Spleen (tissue), 13 donors: ENCODE measurements at places on chromosomes 5 and 9.

DNA sequence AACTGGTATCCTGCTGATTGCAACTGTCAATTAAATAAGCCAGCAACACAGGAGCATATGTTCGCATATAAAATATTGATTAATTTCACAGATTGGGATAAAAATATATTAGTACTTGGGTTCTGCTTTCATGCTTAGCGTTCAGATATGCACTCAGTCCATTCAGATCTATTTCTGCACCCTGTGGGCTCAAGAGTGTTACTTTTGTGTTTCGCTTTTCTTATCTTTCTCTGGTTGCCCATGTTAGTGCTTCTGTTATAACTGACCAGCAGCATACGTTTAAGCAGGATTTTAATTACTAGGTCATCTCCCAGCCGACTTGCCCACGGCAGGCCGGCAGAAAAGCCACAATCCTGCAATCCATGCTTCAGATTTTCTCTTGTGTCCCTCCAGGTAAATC is 289.1 kb downstream of the EBF1 start:
- DNase-seq, result no peak

DNA sequence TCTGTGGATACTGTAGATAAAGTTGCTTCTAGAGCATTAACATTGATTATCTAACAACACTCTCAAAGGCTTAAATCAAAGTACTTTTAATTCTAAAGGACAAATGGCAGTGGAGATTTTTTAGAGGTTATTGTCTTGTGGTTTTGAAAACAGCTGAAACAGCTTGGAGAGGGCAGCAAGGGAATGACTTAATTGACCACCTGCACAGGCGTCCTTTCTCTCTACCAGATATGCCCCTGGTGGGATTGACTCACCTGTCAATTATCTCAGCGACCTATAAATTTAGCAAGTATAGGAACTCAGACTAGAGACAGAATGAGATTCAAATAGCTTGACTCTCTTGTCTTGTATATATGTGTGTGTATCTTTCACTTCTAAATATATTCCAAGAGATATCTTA is 13.5 kb downstream of the ARL14EPL start:
- no peak for DNase-seq

DNA sequence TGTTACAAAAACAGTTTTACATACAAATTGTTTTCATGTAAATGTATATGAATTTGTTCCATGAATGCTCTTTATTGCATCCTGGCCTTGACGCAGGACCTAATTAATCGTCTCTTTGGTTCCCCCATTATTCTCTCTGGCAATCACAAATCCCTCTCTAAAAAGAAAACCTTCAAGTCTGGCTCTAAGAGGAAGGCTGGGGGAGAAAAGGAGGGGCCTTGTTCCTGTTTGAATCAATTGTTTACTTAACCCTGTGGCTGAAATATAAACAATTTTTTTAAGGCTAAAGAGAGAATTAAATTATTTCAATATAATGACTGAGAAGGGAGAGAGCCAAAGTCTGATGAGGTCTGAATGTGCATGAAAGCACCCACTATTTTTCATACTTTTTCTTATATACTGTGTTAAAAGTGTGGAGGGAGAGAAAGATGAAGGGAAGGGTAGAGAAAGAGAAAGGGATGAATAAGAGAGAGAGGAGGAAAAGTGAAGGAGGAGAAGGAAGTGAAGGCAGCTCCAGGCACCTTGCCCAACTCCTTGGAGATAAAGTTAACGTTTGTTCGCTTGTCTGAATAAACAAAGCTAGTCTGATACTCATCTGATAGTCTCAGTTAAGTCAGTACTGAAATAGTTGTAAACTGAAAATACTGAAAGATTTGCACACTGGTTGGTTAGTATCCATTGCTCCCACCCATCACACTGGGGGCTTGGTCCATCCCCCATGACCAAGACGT is 116.4 kb upstream of the SPDL1 start:
- DNase-seq, result no peak

GRCh38 chr9:2384741-2385140 is 236.8 kb upstream of the VLDLR start:
- no peak for DNase-seq

DNA sequence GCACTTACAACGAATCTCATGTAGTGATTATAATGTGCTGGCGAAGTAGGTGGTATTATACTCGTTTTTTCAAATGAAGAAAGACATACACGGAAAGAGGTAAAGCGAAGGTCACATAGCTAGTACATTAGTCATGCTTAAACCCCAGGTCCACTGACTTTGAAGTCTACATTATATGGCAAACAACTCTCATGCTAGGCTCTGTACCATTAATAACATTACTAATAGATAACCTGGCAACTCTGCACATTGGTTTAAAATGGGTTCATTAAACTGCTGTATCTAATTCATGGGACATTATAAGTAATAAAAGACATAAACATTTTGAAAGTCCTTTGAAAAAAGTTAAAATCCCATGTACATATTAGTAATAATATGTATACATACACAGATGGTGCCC is 21.2 kb downstream of the FYB1 start:
- no peak for DNase-seq

- no peak for DNase-seq
These were observed 35.9 kb upstream of the RANBP3L start for GRCh38 chr5:36337597-36337996.

DNA sequence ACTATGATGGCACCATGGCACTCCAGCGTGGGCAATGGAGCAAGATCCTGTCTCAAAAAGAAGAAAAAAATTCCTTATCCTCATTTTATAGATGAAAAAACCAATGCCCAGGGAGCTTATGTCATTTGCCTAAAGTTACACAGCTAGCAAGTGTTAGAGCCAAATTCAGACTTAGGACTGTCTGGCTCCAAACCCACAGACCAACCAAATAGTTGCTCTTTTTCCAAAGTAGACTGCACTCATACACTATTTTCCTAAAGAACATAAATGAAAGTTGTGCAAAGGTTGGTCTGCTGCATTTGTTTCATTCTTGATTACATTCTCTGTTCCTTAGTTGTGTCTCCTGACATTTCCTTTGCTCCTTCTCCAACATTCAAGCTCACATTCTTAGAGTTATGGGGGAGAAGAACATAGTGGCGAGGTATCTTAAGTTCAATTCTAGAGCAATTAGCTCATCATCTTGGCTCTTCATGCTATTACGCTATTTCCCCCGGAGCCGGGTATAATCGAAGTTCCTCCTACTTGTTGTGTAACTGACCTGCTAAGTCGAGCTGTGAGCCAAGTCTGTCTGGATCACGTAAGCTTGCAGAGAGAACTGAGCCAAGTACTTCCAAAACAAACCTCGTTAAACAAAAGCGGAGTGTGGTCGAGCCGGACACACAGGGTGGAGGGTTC is 138.3 kb downstream of the RFK start:
- no peak for DNase-seq

DNA sequence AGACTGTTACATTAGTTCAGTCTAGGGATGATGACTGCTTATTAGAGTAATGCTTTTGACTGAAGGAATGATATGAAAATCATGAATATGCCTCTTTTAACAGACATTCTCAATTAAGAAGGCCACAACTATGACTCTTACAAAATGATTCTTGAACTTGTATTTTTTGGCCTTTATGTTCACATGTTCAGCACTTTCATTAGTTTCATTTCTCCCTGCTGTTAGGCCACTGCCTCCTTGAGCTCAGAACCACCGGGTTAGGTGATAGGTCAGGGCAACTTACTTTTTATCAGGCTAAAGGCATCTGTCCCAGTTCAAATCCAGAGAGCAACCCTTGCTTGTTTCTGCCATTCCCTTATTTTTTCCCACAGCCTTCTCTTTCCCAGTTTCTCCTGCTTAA is 235.2 kb upstream of the ELL2 start:
- no peak for DNase-seq

DNA sequence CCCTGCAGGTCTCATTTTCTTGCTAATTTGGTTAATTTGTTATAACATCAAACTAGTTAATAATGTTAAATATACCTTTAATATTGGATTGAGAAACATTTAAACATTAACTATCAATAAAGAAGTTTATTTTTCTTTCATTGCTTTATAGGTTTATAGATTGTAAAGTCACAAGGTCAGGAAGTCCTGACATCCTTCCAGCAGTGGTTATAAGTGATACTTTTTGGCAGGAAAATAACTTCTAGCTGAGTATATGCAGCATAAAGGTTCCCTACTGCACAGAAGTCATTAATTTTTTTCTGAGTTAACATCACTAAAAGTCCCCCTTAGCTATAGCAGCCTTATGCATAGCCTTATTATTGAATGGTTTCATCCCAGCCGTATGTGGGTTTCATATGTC is 85.5 kb downstream of the LNPEP start:
- no peak for DNase-seq

- no peak for DNase-seq
These were observed 142.9 kb downstream of the NR2F1-AS1 start for GRCh38 chr5:93438124-93438523.

GRCh38 chr5:85462957-85463356 is 1078.3 kb upstream of the EDIL3 start:
- no peak for DNase-seq

DNA sequence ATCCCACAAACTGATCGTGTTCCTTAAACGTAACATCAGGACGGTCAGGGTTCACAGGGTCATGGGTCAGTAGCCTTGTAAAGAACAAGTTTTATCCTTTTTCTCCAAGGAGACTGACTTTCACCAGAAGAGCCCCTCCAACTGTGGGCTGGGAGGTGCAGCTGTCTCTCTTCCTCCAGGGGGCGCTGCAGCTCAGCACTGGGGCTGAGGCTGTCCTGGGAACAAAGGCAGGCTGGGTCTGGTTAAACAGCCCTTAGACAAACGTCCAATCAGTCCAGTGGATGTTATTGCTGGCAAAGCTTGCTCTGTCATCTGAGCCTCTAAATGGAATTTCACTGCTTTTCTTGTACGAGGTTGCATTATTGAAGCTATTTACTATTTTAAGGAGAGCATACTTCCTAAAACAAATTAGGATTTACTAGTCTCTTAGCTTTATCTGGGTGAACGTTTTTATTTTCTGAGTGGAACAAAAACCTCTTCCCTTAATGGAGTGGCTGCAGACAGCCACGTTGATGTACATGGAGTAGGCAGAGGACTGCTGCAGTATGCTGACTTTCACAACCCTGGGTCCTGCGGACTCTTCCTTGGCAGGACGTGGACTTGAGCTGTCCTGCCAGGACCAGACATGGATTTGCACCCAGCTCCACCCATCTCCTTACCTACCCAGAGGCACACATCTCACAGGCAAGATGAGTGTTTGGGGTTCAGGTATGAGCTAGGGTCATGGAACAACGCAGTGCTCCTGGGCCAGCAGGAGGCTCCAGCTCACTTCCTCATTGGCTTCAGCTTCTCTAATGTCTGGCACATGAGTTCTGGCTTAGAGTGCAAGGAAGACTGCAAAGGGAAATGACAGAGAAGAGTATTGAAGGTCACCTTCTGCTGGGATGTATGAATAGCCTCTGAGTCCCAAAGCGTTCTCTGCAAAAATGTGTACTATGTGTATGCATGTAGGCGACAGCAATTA is 7.8 kb downstream of the EXOSC2 start:
- DNase-seq, result peak; percentile 88

- no peak for DNase-seq
These were observed 9.9 kb upstream of the PCDHB2 start for GRCh38 chr5:141084487-141084989.

DNA sequence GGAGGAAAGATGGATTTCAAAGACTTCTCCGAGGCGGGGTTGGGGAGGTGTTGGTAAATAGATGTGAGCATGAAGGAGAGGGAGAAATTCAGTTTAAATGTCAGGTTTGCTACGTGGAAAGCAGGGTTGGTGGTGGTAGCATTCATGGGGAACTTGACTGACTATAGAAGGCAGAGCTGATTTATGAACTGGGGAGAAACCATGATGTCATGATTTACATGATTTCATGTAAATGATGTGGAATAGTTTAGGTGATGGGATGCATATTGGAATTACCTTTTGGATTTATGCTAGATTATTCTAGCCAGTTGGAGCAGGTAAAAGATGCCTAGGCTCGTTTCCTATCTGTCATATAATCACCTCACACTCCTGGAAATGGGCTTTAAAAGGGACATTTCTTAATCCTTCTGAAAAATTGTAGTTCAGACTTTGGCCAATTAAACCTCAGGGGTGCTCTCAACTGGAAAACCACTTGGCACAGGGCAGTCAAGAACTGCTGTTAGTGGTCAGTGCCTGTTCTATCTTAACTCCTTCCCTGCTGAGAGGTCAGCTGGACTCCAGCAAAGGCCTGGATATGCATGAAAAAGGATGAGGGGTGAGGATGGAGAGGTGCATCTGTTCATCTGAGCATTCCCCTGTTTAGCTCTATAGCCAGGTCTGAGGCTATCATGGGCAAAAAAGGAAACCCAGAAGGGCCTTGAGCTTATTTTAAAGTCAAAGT is 50.1 kb upstream of the BASP1 start:
- no peak for DNase-seq

GRCh38 chr5:76547891-76548524 is 75.2 kb downstream of the F2RL2 start:
- DNase-seq, result no peak

- no peak for DNase-seq
These were observed 4.0 kb upstream of the PSAT1 start for GRCh38 chr9:78292716-78293497.

DNA sequence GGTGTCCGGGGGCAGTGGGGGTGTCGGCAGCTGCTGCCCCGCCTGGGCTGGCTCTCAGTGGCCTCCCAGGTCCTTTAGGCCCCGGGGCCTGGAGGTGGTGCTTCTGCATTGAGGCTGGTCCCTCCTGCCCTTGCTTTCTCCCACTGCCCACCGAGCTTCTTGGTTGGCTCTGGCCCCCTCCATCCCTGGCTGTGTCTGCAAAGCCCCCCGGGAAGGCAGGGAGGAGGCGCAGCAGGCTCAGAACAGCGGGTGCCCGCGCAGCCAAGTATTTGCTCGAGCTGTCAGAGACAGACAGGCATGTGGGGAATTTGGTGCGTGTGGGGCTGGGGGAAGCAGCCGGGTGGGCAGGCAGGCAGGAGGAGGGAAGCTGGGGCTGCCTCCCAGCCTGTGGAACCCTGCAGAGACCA is 11.5 kb downstream of the CXXC5 start:
- DNase-seq, result no peak

DNA sequence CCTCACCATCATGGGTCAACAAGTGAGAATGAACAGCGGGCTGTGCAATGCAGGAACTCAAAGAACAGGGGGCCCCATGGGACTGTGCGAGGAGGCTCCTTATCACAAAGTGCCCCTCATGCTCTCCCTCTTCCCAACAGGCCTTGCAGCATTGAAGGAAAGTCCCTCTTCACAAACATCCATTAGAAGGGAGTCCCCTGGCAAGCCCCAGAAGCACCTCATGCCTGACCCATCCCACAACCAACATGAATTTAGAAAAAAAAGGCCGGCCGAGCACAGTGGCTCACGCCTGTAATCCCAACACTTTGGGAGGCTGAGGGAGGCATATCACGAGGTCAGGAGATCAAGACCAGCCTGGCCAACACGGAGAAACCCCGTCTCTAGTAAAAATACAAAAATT is 122.6 kb upstream of the FSTL4 start:
- no peak for DNase-seq

DNA sequence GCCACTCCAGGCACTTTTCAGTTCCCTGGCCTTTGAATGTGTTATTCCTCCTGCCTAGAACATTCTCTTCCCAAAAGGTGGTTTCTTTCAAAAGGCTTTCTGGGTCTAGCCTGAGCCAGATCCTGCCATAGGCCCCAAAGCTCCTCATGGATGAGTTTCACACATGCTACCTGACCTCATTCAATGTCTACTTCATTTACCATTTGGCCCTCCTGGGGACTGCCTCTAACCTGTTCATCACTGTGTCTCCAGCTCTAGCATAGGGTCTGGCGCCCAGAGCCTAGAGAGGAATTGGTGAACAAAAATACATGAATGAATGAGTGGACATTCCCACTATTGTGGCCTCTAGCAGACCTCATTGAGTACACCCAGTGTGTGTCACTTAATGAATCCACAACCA is 5.4 kb upstream of the P4HA2 start:
- no peak for DNase-seq
